ENCODE measurements at places on chromosomes 2 and 18. TPM values are rescaled to one million over a fixed set of nuclear protein-coding genes. Genes with fewer than 3 reads are reported as not detected.
A peak's percentile ranks its signal among the peaks of the same experiment; 100 is the strongest.

SERPINB2 gene
- not detected for total RNA-seq

DNA sequence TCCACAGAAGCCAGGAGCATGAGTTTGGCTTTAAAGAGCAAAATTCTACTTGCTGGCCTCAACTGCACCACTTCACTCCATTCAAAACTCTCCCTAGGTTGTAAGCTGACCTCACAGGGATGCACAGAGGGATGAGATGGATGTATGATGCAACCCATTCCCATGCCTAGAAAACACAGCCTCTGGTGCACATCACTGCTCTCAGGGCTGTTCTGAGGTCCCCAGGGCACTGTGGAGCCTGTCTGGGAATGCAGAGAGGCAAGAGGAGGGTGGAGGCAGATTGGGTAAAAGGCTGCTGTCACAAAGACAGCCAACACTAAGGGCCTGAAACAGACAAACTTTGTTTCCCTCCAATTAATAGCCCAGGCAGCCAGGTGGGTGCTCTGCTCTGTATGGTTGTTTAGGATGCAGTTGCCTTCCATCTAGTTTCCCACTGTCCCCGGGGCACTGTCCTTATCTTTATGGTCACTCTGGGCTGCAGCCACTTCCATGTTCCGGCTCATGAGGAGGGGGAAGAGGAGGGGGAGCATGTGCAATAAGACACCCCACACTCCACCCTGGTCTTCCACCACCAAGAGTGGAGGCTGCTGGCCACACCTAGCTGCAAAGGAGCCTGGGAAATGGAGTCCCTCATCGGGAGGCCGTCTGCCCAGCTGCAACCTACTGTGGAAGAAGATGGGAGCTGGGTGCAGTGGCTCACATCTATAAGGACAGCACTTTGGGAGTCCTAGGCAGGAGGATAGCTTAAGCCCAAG lies 7.0 kb downstream of the GPR45 start:
- no peak for DNase-seq

- DNase-seq: peak; percentile 76
Measured at GRCh38 chr2:55161295-55162210, 70.5 kb downstream of the CLHC1 start.

TTC39C gene
- total RNA-seq: 14.6 TPM

DNA sequence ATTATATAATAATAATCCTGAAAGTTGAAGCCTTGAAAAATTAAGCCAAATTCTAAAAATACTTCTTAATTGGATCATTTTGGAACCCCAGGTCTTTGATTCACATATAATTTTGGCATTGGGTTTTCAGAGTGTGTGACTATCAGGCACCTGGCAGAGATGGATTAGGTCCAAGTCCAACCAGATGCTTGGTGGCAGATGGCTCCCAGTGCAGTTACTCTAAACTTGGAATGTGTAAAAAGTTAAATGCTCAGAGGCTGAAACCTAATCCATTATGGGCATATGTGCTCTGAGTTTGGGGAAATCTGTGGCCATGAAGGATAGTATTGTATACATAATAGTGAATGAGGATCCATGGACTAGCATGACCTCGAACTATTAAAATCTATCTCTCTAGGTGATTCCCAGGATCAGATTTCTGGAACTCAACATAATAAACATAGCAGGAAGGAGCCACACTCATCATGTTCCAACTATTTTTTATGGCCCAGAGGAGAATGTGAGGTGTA lies 333.0 kb downstream of the RPRM start:
- DNase-seq: no peak

GRCh38 chr2:191246820-191247380 lies 1.7 kb downstream of the MYO1B start:
- no peak for DNase-seq

DNA sequence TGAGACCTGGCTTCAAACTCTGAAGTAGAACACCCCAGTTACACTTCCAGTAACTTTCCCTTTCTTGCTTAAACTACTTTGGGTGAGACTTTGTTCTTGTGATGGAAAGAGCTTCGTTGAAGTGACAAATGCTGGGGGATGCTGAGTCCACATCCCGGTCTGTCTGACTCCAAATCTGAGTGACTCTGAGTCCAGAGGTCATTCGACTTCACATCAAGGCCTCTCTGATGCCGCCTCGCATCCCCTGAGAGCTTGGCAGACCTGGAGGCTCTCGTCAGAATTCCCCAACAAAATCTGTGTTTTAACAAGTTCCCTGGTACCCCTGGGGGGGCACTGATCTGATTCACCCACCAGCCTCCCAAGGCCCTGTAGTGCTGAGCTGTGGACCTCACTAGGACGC lies 31.6 kb upstream of the ROCK2 start:
- DNase-seq: no peak

- DNase-seq: no peak
Measured at GRCh38 chr2:68925295-68925896, 27.3 kb downstream of the GKN2 start.

GRCh38 chr2:32865399-32866068 lies 81.2 kb upstream of the LTBP1 start:
- no peak for DNase-seq

DNA sequence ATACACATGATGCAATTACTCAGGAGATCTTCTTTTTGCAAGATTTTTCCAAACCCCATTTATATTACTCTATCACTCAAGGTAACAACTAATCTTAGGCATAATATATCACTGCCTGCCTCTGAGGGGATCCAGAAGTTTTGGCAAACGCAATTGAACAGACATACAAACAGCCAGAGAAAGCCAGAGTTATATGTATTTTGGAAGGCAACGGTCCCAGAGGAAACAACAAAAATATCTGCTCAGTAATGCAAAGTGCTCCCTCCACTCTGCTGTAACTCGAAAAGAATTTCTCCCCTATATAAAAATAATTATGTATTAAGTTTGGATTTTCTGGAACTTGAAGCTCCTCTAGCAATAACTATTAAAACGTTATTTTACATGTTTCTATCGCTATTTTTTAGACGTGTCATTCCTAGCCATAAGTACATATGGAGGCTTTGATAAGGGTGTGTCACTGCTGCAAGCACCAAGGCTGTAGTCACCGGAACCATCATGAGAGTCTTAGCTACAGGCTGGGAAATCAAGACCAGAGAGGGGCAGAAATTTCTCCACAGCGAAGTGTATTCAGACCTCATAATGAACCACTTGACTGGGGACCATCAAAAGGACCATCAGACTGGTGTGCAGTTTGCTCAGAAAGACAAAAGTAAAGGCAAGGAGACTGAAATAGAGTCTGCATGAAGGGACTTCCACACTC lies 3.7 kb upstream of the GKN1 start:
- no peak for DNase-seq

- no peak for DNase-seq
Measured at GRCh38 chr2:107737756-107738155, 88.9 kb upstream of the RGPD4 start.

DNA sequence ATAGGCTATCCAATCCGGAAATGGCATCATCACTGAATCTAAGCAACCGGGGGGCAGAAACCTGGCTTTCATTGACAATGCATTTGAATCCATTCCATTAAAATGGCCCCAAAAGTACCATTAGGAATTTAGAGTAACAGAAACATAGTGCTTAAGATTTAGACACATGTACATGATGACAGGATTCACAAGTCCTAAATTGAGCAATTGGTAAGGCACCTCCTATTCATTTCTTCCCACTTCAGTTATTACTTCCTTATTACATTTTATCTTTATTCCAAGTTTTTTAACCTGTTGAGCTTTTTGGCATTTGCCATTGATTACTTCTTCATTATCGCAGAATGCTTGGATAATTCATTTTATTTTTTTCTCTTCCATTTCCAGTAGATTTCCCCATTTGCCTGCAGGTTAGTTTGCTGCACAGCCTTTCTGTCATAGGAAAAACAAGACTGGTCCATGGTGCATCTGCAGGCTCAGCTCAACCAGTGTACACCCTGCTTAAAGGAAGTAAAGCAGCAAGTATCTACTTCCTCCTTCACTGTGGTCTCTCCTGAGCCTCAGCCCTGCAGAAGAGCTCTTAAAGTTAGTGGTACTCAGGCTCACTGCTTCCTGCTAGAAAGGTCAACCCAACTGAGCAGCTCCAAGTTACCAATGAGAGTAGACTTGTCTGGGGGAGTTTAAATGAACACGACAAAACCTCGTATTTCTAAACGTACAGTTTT lies 89.2 kb downstream of the DOCK10 start:
- DNase-seq: no peak

DNA sequence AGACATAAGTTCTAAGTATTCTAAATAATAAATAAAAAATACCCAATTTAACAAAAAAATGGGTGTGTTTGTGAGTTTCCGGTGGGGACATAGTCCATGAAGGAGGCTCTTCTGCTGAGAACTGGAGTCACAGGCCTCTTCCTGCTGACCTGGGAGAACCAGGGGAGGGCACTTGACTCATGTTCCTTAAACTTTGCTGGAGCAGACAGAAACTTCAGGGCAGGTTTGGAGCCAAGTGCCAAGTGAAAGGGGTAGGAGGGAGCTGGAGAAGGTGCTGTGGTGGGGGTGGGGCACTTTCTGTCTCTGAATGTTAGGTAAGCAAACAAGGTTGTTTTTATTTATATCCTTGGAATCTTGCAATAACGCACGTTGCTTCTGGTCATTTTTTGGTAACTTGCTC lies 78.8 kb upstream of the TTN start:
- DNase-seq: no peak

- no peak for DNase-seq
Measured at GRCh38 chr2:167908786-167909185, 338.6 kb downstream of the STK39 start.

DNA sequence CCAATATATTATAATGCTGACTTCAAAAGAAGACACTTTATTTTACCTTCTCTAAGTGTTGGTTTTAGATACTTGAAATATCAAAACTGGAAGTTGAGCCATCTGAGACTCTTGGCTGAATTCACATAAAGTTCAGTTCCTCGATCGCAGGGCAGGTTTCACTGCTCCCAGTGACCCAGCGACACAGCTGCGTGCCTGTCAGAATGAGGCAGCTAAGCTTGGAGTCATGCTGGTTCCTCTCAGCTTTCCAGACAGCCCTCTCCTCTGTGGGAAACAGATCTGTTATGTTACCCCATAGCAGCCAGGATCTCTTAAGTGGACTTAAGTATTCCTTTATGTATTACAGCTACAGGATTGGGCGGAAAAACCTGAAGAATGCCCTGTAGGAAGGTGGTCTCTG lies 142.8 kb upstream of the ALPP start:
- DNase-seq: no peak
